ENCODE measurements at places on chromosomes 4 and X.

DNA sequence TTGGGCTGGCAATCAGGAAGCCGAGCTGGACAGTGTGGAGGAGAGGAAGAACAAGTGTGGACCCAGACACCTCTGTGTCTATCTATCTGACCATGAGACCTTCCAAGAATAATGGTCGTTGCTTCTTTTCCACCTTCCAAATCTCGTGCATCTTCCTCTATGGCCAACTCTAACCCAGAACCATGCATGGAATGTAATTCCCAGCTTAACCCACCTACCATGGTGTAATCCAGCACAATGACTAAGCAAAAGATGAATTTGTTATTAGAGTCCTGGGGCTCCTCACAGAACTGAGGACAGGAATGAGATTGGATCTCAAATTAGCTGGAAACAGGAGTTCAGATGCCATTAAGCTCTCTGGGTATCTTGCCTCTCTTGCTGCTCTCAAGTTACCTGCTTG lies 17.4 kb upstream of the TMEM184C start:
- H3K4me1 ChIP-seq: no peaks in the 10 kb centered on the region
- no peak overlapping the region for H3K4me3 ChIP-seq
- no peaks in the 10 kb centered on the region for H3K36me3 ChIP-seq
- H3K27me3 ChIP-seq: no peaks in the 10 kb centered on the region
- DNase-seq: no peak
- no peak overlapping the region for H3K27ac ChIP-seq

DNA sequence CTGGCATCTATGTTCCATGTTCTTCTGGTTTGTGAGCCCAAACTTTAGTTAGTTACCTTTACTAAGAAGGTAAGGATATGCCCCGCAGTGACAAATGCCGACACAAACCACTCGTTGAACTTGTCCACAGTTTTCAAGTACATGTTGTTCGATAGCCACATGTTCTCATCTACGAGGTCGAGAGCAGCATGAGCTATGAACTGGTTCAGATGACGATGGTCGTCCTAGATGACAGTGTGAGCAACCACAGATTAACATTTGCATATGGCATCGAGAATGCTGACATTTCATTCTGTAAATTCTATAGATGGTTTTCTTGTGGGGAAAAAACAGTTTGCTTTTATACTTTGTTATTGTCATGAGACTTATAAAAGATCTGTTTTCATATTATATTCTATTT lies 18.0 kb downstream of the TRAPPC2 start:
- no peak overlapping the region for H3K4me3 ChIP-seq
- H3K4me1 ChIP-seq: peaks cover 3% of the 10 kb centered on the region
- no peak for DNase-seq
- no peaks in the 10 kb centered on the region for H3K27me3 ChIP-seq
- H3K27ac ChIP-seq: no peak overlapping the region

DNA sequence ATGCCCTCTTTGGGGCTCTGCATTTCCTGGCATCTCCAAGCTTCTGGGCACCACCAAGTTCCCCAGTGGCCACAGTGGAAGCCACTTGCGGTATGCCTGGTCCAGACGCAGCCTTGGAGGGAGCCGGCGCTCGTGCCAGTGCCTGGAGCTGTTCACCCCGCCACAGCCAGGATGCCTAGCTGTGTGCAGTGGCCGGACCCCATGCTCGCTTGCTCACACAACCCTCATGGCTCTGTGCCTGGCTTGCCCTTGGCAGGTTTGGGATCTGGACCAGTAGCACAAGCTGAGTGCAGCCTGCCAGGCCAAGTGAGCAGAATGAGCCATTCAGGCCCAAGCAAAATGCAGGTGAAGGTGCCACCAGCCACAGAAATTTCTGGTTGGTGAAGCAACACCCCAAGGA lies 283.5 kb downstream of the EVC2 start:
- no peaks in the 10 kb centered on the region for H3K27me3 ChIP-seq
- no peaks in the 10 kb centered on the region for H3K4me1 ChIP-seq
- H3K4me3 ChIP-seq: no peak overlapping the region
- no peak overlapping the region for H3K27ac ChIP-seq

DNA sequence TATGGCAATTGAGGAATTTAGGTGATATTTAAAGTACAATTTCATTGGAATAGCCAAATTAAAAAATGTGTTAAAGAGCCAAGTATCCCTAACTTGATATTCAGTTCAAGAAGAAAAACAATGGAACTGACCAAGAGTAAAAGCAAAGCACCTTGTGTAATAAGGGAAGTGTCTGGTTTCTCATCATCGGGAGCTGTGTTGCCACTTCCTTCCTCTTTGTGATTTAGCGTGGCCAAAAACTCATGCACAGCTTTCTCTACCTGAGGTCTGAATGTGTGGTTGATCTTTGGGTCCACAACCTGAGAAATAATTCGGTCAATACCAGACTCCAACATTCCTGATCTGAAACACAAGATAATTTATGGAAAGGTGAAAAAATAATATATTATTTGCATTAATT lies 12.4 kb downstream of the BOD1L1 start:
- no peak overlapping the region for H3K4me3 ChIP-seq
- H3K36me3 ChIP-seq: peaks cover 70% of the 10 kb centered on the region
- H3K27ac ChIP-seq: no peak overlapping the region
- H3K4me1 ChIP-seq: no peaks in the 10 kb centered on the region
- no peaks in the 10 kb centered on the region for H3K27me3 ChIP-seq
- no peak for DNase-seq

DNA sequence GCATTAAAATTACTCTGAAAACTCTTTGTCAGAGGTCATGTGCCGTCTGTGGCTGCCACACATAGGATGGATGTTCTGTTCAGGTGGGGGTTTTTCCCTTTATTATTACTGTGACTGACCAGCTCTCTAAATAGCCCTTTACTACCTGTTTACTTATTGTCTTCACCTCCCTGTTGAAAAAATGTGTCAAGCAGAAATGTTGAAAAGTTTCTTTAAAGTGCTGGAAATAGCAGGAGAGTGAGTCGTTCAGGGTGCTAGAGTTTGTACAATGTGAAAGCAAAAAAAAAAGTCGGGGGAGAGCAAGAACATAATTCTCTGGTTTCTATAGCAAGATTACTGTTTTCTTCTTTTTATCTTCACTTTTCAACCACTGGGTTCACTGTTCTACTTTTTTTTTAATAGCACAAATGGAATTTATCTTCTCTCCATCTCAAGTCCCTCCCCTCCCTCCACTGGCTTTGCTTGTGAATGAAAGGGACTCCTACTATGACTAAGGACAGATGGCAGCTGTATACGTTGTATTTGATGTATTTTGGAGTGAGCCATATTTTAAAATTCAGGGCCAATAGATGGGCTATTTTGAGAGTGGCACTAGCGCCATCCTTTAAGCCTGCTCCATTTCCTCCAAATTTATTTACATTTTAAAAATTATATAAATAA lies 33.3 kb downstream of the ARX start:
- H3K4me1 ChIP-seq: no peaks in the 10 kb centered on the region
- DNase-seq: no peak
- H3K27ac ChIP-seq: no peak overlapping the region
- H3K4me3 ChIP-seq: no peak overlapping the region

DNA sequence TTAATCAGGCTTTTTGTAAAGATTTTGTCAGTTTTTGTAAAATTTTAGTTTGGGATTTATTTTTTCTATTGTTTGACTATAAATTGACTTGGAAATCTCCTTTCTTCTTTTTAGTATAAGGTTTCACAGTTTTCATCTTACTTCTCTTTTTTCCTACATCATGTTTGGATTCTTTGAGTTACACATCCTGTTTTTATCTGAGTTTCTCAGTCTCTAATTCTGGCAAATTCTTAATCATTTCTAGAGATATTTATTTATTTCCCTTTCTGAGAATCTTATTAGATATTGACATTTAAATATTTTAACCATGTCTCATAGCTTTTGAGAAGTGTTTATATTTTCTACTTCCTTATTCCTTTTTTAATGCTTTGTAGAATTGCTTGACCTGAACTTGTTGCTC lies 20.7 kb downstream of the USP53 start:
- peaks cover 7% of the 10 kb centered on the region for H3K4me1 ChIP-seq
- no peak overlapping the region for H3K4me3 ChIP-seq
- H3K27ac ChIP-seq: no peak overlapping the region
- no peaks in the 10 kb centered on the region for H3K27me3 ChIP-seq
- peaks cover 3% of the 10 kb centered on the region for H3K36me3 ChIP-seq

DNA sequence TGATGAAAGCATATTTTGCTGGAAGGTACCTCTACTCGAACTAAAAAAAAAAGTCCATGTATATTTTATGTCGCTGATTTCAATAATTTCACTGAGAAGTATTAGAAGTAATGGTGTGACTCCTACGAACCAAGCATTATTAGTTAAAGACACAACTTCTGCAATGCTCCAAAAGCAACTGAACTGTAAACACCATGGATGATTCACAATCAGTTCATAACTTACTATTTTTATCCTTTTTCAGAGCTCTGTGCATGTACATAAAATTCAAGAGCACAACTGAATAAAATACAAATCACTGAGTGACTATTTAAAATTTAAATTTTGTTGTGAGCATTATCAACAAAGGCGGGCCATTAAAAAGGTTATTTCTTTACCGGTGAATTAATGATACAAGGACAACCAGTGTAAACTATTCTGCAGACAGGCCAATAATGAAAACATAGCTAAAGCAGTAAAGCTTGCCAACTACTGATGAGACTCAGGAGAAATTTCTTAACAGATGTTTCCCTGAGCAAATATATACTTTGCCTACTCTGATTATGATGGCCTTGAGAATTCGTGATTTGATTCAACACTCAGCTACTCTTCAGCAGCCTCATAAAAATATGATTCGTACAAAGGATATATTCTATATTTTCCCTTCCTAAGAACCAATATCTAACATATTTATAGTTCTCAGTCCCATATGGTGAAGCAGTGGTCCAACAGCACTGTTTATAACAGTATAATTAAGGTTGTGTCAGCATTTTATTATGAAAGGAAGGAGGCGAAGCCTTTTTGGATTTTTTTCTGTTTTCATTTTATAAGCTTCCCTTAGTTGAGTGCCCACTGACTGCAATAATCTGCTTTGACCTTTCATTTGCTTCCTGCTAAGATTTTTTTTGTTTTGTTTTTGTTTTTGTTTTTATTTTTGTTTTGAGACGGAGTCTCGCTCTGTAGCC lies 62.8 kb upstream of the NEIL3 start:
- H3K4me3 ChIP-seq: no peak overlapping the region
- DNase-seq: no peak
- no peaks in the 10 kb centered on the region for H3K4me1 ChIP-seq
- no peak overlapping the region for H3K27ac ChIP-seq
- no peaks in the 10 kb centered on the region for H3K36me3 ChIP-seq
- no peaks in the 10 kb centered on the region for H3K27me3 ChIP-seq

DNA sequence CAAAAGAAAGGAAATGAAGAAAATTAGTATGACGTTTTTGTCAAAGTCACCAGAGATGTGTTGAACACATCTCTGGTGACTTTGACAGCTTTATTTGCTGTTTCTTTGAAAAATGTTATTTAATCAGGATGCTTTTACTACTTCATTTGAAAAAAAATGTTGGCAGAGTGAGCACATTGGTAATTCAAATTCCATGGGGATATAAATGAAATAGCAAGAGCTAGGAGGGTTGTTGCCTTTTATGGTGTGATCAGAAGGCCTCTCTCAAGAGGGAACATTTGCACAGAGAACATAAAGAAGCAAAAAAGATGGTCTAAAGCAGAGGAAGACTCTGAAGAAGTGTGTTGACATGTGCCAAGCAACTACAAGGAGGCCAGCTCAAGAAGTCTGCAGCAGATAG lies 46.6 kb upstream of the CXCL8 start:
- no peak for DNase-seq
- H3K4me3 ChIP-seq: no peak overlapping the region
- H3K27me3 ChIP-seq: no peaks in the 10 kb centered on the region
- no peaks in the 10 kb centered on the region for H3K4me1 ChIP-seq
- no peaks in the 10 kb centered on the region for H3K36me3 ChIP-seq

DNA sequence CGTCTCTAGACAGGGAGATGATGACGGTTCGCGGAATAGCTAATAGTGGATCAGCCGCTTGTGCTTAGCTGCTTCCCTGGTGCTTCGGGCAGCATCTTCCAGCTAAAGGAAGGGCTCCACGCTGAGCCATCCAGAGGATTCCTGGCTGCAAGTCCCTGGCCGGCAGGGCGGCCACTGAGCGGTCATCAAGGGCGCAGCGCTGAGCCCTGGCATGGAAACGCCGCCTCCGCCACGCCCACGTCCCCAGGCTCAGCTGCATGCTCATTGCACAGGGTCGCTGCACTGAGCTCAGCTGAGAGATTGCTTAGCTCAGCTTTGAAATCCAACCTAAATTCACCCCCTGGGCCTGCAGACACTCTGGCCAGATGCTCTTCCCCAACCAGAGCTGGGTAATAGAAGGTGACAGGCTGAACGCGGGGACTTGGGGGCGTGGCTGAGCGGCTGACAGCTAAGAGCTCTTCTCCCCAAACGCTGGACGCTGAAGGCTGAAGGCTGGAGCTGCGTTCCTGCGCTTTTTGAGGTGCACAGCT lies 118.2 kb upstream of the KIT start:
- no peak overlapping the region for H3K27ac ChIP-seq
- H3K36me3 ChIP-seq: no peaks in the 10 kb centered on the region
- H3K4me1 ChIP-seq: no peaks in the 10 kb centered on the region
- no peak for DNase-seq
- H3K4me3 ChIP-seq: no peak overlapping the region

DNA sequence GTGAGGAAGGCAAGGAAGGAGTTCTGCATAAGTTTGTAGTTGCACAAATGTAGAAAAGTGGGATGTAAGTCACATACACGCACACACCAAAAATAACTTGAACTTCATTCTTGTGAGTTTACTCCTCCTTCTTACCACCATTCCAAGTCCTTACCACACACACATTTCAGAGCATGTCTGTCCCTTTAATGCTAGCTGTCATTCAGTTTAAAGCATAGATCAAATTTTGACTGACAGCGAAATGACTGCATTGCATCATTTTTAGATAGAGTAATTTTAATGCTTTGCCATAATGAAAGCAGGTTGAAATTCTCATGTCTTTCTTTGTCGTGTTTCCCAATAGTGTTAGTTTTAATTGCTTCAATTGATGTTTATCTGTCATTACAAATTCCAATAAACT lies 629.6 kb upstream of the HTR2C start:
- H3K36me3 ChIP-seq: no peaks in the 10 kb centered on the region
- no peak for DNase-seq
- no peak overlapping the region for H3K4me3 ChIP-seq
- H3K27me3 ChIP-seq: no peaks in the 10 kb centered on the region

DNA sequence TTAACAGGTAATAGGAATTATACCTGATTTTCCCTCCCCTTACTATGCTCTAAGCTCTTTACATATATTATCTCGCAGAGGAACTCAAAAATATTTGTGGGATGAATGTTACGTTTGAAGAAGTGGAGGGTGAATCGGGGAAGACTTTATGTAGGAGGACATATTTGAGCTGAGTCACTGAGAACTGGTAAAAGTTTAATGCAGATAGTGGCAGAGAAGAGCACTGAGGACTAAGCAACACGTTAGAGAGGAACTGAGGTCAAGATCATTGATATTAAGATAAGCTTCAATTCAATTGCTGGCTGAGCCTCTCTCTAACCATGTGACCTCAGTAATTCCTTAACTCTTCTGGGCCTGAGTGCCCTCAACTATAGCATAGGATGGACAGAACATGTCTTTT lies 26.4 kb upstream of the ELOVL6 start:
- no peaks in the 10 kb centered on the region for H3K36me3 ChIP-seq
- DNase-seq: no peak
- no peaks in the 10 kb centered on the region for H3K4me1 ChIP-seq

GRCh38 chr4:76270244-76271175 lies 19.0 kb downstream of the FAM47E start:
- no peaks in the 10 kb centered on the region for H3K36me3 ChIP-seq
- no peak overlapping the region for H3K4me3 ChIP-seq
- no peak overlapping the region for H3K27ac ChIP-seq
- H3K4me1 ChIP-seq: no peaks in the 10 kb centered on the region
- no peaks in the 10 kb centered on the region for H3K27me3 ChIP-seq

Measured in effector memory CD4-positive, alpha-beta T cell (primary cell).